ENCODE measurements at places on chromosomes 7 and 10.

DNA sequence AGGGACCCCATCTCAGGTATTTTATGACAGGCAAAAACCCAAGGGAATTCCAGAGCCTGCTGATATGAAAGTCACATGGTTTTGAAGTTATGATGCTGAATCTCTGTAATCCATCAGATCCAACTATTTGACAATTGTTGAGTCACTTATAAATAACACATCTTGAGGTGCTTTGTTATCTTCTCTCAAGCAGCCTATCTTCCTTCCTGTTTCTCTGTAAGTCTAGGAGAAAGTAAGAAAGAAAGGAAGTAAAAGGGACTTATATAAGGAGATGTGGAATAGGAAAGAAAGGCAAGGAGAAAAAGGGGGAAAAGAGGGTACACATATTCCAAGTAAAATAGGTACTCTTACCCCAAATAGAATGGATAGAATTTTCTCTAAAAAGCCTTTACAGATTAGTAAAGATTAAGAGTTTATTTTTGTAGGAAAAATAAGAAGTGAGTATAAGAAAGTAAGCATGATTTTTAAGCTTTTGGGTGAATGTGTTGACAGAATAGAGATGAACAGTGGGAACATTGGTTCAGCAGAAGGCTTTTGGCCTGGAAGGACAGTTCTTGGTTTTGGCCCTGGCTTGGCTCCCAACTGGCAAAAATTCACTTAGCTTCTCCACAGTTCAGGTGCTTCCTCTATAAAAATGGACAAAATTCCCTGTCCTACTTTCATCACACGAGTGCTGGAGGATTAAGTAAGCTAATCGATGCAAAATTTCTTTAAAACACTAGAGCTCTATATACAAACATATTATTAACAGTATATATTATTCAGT lies 39.6 kb upstream of the ANK3 start:
- no peak for DNase-seq

GRCh38 chr10:48309711-48310226 lies 3.3 kb downstream of the MAPK8 start:
- no peak for DNase-seq

DNA sequence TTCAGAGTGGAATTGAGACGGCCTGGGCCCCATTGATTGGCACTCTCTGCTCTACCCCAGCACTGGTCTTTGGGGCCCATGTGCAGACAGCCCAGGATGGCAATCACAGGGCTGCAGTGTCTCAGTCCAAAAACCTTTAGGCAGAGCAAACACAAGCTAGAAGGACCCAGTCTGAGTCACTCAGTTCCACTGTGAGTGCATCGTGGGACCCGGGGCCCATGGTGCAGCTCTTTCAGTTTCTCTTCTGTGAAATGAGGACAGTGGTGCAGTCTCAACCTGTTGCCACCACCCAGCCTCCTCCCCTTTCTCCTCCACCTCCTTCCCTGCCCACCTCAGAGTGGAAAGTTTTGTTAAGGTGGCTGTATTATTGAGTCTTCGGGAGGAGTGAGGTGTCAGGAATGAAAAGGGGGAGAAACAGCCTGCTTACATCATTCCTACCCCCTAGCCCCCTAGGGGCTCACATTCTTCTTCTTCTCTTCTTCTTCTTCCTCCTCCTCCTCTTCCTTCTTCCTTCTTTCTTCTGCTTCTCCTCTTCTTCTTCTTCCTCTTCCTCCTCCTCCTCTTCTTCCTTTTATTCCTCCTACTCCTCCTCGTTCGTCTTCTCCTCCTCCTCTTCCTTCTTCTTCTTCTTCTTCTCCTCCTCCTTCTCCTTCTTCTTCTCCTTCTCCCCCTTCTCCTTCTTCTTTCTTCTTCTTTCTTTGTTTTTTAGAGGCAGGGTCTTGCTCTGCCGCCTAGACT lies 19.5 kb upstream of the CARD11 start:
- no peak for DNase-seq

DNA sequence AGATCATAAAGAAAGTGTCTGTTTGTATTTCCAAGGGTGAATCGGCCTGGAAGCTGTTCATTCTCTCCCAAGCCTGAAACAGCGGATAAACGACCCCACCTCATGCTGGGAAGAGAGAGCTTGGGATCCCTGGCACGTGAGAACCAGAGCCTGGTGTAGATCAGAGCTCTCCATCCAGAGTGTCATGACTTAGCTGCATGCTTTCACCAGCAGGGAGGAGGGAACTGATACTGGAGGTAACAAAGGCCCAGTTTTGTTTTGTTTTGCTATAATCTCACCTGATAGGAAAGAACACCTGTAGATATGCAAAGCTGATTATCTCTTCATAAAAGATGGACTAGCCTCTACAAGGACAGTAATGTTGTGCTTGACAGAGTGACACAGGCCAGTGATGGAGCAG lies 236.6 kb downstream of the POM121L12 start:
- no peak for DNase-seq

GRCh38 chr10:13789448-13789829 lies 202.7 kb downstream of the PRPF18 start:
- DNase-seq: no peak

GRCh38 chr10:76874896-76875295 lies 762.7 kb downstream of the KCNMA1 start:
- DNase-seq: no peak

GRCh38 chr7:139916717-139917395 lies 87.8 kb downstream of the TBXAS1 start:
- DNase-seq: no peak

GRCh38 chr10:81081887-81082620 lies 544.4 kb downstream of the SH2D4B start:
- no peak for DNase-seq

DNA sequence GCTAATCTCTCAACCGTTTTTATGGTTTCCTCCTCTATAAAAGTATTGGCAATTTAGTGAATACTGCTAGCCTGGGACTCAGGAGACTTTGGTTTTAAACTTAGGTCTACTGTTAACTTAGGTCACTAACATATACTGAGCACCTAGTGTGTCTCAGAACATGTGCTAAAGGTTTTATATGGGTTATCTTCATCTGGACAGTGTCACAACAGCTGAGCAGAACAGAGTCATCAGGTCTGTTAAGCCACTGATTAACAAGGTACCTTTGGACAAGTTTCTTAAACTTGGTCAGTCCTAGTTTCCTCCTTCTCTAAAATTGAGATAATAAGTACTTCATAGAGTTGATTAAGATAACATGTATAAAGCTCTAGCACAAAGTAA lies 30.6 kb downstream of the NET1 start:
- DNase-seq: no peak

DNA sequence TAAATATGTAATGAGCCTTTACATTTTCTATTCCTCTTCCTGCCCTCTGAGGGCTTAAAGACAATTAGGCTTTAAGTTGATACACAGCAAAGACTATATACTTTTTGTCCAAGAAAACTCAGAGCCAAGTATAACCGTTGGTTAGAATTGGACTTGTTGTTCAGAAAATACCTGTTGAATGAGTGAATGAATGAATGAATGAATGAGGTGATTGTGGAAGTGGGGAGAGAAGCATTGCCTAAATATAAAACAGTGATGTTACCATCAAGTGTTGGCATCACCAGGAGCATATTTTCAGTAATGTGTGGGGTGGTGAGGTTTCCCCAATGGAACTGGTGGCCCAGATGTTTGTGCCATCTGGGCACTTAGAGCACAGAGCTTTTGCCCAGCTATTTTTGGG lies 106.9 kb downstream of the AOAH start:
- no peak for DNase-seq

DNA sequence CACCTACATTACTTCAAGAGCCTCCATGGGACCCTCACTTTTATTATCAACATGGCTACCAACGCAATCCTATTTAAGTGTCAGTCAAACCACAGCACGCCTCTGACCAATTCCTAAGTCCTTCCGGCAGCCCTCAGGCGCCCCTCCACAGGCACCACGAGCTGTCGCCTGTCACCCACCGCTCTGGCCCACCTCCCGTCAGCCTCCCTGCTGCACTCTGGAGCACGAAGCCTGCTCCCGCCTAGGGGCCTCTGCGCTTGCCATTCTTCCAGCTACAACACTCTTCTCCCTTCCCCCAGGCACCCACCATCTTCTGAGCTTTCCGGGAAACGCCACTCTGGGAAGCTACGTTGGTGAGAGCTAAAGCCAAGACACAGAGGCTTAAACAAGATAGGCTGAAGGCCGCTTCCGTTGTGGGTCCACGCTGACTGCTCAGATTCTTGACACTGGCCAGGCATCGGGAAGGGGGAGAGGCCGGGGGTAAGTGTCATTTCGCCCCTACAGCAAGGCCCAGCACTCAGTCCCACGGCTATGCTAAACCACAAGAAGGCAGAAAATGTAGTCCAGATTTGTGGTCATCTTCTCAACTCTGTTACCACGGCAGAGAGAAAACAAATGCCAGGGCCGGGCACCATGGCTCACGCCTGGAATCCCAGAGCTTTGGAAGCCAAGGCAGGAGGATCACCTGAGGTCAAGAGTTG lies 56.7 kb downstream of the GNA12 start:
- no peak for DNase-seq

GRCh38 chr10:95664543-95664942 lies 8.0 kb upstream of the ALDH18A1 start:
- DNase-seq: no peak

DNA sequence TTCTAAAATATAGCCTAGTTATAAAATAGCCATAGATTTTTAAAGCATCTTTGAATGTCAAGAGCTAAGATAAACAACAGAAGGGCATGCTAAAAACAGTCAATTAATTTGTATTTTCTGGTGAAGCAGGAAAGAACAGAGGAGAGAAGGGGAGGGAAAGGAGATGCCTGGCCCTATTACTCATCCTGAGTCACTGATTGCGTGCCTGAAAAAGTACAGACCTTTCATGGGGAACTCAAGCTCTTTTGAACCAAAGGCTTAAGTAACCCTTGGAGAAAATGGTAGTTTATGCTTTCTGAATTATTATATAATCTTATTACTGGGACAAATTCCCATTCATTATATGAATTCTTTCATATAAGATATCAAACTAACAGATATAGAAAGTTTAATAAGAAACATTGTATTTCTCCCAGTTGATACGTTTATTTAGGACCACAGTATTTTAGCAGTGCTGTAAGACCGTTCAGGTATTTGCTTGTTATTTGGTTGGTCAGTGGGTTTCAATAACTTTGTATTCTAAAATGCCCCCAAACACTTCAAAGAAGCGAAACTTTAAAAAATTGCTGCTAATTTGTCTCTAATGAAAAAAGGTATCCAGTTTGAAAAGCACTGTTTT lies 151.3 kb downstream of the HGF start:
- DNase-seq: no peak

DNA sequence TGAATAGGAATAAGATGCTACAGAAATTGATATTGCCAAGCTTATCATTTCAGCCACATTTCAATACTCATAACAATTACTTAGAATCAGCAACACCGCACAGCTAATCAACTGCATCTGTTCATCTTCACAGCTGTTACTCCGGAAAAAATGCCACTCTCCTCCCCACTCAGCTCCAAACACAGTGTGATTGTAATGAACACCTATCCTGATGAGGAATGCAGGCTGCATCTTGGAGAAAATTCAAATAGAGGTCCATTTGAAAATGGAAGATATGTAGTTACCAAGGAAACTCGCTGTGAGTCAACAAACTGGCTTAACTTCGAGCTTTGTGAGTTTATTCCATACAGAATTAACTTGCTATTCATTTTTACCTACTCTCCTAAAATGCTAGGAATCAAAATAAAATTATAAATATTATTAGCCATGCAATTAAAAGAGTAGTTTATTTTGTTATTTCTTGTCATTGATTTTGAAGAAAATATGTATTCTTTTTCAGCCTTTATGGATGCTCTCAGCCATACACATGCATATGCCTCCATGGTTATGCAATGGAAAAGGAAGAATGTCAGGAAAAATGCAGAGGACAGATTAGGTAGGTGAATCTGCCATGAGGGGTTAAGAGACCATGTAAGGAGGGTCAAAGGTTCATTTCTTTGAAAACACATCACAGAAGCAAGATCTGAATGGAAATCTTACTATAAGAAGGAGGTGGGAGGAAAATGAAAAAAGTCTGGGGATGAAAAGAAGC lies 267.2 kb downstream of the POM121L12 start:
- DNase-seq: no peak

DNA sequence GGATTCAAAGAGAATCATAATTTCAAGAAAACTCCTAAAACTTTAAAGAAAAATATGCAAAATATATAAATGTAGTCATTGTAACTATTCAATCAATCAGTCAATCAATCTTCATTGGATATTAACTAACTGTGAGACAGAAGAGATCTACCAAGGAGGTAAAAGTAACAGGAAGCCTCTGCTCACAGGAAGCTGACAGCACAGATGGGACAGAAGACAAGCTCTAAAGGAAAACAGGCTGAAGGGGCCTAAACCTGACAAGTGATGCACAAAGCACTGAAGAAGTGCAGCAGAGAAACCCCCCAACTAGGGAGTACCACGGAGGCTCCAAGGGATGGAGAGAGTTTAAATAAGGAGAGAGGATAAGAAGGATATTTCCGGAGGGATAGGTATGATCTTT lies 173.0 kb downstream of the SKAP2 start:
- DNase-seq: no peak

GRCh38 chr7:51224811-51225595 lies 91.6 kb downstream of the COBL start:
- no peak for DNase-seq

DNA sequence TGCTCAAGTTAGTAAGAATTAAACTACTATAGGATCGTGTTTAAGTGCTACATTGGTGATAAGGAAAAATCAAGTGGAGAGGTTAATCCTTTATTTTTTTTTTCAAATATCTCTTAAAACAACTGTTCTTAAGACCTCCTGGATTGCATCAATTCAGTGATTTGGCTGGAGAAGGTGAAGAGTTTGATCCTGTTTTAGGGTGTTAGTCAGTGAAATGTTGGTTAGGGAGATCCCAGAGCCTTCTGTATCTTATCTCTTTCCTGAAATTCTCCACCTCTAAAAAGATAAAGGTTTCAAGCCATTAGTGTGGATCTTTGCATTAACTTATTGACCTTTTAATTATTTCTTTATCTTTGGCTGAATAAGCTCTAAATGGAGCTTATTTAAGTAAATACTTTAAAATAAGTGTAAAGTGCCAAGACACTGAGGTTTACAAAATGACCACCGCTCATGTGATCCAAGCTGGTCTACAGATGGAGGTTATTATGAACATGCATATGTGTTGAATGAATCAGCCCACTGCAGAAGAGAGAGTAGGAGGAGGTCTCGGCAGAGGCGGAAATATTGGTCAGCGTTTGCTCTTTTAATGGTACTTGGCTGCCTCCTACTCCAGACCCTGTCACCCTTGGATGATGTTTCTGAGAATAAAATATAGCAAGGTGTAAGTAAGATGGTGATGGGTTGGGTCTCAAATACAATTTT lies 51.8 kb upstream of the BMPER start:
- no peak for DNase-seq

- DNase-seq: no peak
These were observed 31.3 kb upstream of the GALNT11 start for GRCh38 chr7:151993977-151994676.

DNA sequence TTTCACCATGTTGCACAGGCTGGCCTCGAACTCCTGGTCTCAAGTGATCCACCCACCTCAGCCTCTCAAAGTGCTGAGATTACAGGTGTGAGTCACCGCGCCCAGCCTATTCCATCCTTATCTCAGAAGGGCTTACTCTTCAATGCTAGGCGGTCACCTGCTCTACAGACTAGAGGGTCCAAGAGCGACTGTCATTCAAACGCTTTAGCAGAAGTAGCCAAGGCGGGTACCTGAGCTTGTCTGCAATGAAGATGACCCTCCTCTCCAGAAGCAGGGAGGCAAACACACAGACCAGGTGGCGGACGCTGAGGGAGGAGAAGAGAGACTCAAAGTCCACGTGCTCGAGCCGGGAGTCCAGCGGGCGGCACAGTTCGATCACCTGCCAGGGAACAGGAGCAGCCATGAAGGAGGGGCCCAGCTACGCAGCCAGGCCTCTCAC lies 65.1 kb upstream of the MKRN1 start:
- no peak for DNase-seq
